ENCODE measurements at places on chromosomes 6 and 20.
A peak's percentile ranks its signal among the peaks of the same experiment; 100 is the strongest.

GRCh38 chr6:2476376-2476775, 231.0 kb upstream of the GMDS start:
- no peak for DNase-seq

DNA sequence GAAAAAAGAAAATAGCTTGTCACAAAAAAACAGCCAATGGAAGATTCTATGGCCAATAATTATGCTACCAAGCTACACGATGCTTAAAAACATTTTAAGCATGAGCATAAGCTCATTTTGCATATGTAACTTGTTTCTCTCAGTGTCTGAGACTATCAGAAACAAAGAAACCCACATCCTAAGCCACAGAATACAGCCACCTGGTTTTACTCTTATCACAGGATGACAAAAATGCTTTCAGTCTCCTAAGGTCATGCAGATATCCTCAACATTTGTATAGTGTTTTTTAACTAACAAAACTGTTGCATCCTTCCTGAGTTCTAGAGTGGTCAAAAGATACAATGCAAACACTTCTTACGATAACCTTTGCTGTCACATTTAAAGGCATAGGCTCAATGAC, 172.1 kb upstream of the RUNX2 start:
- no peak for DNase-seq

GRCh38 chr6:143902827-143903226, 38.6 kb downstream of the ZC2HC1B start:
- DNase-seq: no peak

- DNase-seq: no peak
These were observed 63.0 kb upstream of the EIF2S2 start for GRCh38 chr20:34175079-34175478.

GRCh38 chr6:126788861-126789365, 329.6 kb upstream of the RSPO3 start:
- no peak for DNase-seq

DNA sequence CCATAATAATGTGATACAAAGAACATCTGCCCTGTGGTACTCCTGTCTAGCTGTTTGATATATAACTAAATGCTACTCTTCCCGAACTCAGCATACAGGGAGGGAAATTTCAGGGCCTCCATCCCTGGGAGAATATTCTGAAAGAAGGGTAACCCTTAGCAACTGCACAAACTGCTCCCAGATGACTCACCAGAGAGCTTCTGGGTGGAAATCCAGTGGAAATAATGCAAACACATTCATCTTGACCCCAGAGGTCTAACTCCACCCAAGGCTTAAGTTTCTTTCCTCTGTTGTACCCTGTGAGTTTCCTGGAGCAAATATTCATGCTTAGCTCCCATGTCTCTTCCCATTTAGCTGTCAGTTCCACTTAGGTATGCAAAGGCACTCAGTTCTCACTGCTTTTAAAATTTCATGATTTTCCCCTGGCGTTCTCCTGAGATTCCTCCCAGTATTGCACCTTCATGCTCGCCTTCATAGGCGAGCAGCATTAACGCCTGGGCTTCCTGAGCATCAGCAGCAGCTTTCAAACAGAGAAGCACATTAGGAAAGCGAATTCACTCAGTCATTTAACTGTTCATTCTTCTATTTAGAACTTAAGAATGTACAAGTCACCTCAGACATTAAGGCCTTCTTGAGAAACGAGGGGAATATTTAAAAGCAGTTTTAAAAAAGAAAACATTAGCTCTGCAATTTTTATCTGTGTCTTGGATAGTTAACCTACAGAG, 43.8 kb upstream of the LAMA4 start:
- no peak for DNase-seq

DNA sequence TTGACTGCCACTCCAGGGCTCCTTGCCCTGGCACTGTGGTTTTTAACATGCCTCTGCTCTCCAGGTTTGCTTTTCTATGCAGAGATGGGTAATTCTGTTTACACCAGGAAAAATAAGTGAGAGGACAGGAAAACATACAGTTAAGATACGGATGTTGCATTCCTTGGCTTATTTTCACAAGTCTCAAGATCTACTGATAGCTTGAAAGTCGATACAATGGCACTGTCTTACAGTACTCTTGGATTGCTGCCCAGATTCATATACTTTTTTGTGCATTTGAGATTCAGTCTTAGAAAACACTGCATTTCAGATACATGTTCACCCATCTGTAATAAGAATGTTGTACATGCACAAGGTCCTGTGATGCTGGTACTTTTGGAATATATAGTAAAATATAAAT, 159.6 kb upstream of the FLRT3 start:
- no peak for DNase-seq

- peak; percentile 7 for DNase-seq
These were observed 15.2 kb downstream of the RAB44 start for GRCh38 chr6:36712816-36713215.

DNA sequence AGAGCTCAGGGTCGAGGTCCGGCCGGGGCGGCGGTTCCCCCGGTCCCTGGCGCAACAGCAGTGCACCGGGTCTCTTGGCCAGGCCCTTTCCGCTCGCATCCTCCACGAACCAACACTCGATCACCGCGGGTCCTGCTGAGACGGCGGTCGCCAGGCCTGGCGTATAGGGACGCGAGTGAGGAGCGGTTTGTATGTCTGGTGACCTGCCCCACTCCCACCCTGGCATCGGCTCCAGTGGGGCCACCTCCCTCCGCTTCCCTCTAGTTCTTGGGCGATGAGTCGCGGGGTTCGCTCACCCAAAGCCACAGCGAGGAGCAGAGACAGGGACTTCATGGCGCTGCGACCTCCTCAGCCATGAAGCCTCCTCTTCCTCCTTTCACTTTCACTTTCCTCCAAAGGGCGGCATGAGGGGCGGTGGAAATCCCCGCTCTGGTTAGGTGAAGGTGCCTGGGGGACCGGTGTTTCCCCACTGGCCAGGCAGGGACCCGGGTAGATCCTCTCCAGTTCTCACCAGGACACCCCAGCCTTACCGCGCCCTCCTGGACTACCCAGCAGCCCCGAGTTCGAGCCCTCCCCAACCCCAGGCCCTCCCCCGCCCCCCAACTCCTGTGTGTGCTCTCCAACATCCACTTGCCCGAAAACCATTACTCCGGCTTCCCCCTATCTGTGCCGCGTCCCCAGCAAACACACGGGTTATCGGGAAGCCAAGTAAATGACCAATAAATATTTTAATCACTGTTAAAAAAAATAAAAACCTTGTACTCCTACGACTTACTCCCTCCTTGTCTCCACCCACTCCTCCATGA, at the start of gene TAPBP:
TAPBP (minus strand) TSS at position 370 of the 806 bp plus-strand sequence; CDS start at position 333, 37 bp downstream.
- peak; percentile 80 for DNase-seq

DNA sequence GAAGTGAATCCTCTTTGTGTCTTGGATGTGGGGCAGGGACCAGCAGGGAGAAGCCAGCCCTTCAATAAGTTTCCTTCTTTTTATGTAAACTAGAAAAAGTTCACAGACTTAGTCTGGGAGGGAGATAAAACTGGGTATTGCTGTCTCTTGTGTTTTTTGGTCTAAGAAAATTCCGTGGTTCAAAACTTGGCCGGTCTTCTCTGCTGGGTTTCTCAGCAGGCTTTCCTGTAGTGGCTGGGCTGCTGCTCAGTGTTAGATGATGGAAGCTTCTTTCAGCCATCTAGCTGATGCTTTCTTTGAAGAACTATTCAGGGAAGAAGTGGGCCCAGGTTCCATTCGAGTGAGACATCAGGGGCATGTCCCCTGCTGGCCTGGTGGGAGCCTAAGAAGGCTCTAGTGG, 70.7 kb upstream of the SCP2D1 start:
- no peak for DNase-seq

GRCh38 chr6:166713434-166714186, 86.6 kb upstream of the RPS6KA2 start:
- DNase-seq: no peak

DNA sequence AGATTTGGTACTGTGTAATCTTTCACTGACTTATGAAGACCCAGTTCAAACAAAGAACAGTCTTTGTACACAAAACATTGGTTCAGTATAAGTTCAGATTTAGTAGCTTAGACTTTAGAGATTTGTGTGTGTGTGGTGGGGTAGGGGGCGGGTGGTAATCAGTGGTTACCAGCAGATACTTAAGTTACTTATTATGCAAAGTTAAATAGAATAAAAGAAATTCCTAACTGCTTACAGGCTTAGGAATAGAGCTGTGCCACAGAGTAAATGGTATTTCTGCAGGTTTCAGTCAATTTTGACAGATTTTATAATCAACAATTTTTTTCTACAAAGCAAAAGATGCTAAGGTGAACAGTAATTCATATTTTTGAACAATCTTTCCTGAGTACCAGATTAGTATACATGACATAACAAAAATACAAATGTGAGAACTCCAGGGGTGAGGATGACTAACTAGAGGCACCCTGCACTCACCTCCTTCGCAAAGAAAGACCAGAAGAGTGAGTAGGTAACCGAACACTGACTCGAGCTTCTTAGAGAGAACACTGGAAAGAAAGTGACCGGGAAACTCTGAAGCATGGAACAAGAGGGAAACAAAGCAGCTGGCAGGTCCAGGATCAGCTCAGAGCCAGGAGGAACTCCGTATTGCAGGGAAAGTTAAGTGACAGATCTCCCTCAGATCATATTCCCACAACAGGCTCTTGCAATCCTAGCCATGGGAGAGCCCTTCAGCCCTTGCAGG, 560.6 kb downstream of the COL12A1 start:
- no peak for DNase-seq

DNA sequence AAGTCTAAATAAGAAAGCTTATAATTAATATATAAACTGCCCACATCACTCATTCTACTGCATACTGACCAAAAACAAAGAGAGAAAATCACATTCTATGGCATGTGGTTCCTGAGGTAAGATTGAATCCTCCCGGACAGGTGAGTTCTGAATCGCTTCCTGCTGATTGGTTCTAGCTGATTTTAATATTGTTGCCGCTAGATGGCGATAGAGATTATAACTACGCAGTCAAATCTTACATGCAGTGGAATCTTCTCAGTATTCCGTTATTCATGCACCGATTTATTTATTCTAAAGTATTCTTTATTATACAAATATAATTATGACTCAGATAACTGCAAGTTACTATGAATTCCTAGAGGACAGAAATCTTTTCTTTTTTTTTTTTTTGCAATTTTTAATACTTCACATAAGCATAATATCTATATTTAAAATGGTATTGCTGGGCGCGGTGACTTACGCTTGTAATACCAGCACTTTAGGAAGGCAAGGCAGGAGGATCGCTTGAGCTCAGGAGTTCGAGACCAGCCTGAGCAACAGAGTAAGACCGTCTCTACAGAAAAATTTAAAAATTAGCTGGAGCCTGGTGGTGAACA, 24.2 kb upstream of the TMX4 start:
- DNase-seq: no peak

DNA sequence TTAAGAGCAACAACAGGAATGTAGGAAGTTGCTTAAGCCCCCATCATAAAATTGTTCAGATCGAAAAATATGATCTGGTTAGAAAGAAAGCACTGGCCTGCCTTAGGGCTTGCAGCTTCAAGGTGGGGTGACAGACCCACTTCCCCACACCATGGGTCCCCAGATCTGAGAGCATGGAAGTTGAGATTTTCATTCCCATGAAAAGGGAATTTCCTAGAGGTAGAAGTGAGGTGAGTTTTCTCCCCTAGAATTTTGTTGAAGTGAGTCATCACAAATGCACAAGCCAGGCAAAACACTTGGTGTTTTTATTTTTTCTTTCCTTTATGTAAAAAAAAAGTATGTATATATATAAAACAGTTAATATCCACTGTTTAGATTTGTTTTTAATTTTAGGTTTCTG, 213.6 kb upstream of the SUPT3H start:
- DNase-seq: no peak

- DNase-seq: no peak
These were observed 540.1 kb downstream of the MAFB start for GRCh38 chr20:40148886-40149285.

- no peak for DNase-seq
These were observed 76.7 kb upstream of the LAMA2 start for GRCh38 chr6:128806261-128806660.

DNA sequence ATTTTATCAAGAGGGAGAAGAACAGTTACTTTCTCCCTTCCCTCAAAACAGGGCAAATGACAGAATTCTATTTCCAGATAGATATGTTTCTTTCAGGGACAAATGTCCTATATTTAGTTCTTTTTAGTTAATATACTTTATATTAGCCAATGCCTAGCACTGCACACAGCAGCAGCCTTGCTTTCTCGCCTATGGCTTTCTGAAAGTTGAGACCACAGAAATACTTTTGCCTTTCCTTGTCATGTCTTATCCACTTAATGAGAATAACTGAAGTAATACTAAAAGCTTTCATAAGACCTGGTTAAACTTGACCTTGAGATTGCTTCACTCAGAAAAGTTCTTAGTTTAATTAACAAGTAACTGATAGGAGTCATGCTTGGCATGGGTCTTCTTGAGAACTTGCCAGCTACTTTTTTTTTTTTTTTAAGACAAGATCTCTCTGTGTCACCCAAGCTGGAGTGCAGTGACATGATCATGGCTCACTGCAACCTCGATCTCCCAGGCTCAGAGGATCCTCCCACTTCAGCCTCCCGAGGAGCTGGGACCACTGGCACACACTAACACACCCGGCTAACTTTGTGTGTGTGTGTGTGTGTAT, 159.3 kb downstream of the CDKAL1 start:
- DNase-seq: no peak

DNA sequence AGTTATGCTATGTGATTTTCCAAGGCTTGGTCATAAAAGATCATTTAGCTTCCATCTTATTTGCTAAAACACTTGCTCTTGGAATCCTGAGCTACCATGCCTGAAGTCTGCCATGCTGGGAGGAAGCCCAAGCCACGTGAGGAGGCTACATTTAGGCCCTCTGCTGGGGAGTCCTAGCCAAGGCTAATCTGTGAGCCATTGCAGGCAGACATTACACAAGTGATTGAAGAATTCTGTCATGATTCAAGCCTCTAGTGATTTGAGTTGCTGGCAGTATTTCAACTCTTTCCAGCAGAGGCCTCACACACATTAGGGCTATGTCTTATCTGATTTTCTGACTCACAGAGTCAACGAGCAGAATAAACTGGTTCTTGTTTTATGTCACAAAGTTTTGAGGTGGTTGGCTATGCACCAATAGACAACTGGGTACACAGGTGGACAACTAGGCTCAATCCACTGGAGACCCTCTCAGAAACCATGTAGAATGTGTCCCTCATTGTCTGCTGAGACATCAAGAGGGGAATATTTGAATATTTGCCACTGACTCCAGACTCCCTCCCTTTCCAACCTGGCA, 227.2 kb upstream of the SULF2 start:
- DNase-seq: no peak

GRCh38 chr6:133964702-133965101, 11.7 kb downstream of the TBPL1 start:
- no peak for DNase-seq

- DNase-seq: no peak
These were observed 120.7 kb downstream of the DHX35 start for GRCh38 chr20:39082622-39083398.

DNA sequence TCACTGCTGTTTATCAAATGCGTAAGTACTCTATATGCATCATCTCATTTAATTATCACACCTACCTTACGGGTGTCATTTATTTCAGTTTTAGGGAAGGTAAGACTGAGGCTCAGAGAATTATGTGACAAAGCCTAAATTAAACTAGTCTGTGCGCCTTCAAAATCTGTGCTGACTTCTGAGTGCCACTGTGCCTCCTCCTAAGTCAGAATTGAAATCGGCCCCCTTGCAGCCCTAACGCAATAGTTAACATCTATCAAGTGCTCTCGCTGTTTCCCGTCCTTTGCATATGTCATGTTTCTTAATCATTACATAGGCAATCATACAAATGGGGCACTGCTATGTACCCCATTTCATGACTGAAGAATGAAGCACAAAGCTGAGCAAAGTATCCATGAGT, 79.0 kb upstream of the PDE10A start:
- no peak for DNase-seq
